Psoas muscle (tissue), 8 donors: ENCODE measurements at places on chromosomes 2 and 18.

DNA sequence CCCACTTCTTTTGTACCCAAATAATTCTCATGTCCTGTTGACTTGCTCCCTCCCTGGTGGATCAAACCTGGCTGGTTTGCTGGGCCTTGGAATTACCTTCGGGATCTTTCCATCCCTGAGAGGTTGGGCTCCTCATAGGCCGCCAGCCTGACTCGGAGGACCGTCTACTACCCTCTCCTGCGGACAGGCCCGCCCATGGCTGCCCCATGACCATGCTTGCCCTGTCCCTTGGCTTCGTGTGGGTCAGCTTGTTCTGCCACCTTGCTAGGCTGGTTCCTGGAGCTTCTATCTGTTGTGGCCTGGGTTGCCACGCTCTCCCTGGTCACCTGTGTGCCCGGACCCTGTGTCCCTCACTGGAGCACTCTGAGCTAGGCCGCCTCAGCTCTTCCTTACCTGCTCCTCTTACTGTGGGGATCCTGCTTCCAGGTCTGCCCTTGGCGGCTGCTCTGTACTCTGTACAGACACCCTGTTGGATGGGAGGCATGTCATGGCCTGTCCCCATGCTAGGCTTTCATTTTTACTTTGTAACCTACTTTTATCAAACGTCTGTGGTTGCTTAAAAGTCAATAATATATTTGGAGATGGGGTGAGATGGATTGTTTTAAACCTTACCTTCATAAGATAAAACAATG is 29.7 kb upstream of the FHL2 start:
- H3K27me3 ChIP-seq = no peaks in the 10 kb centered on the region
- peaks cover 14% of the 10 kb centered on the region for H3K4me1 ChIP-seq
- DNase-seq = no peak
- no peak overlapping the region for H3K27ac ChIP-seq
- H3K36me3 ChIP-seq = no peaks in the 10 kb centered on the region

GRCh38 chr2:181851726-181852125 is 39.8 kb upstream of the ITPRID2 start:
- no peak overlapping the region for H3K4me3 ChIP-seq
- no peak overlapping the region for H3K27ac ChIP-seq
- no peak for DNase-seq
- H3K4me1 ChIP-seq = no peaks in the 10 kb centered on the region
- H3K27me3 ChIP-seq = no peaks in the 10 kb centered on the region

DNA sequence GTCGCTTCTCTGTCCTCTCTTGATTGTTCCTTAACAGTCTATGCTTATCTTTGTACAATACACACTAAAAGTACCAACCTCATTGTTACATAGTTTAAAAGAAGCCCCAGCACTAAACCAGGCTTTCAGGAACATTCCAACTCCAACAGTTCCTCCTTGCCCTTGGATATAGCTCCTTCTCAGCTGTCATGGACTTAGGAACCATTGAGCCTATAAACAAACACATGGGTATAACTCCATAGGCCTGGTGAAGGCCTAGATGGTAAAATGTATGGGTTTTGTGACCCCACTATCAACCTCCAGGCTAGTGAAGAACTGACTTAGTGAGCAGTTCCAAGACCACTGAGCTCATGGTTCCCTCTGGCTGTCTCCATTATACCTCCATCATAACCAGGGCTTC is 74.8 kb upstream of the SLC39A10 start:
- no peaks in the 10 kb centered on the region for H3K27me3 ChIP-seq
- no peak for DNase-seq
- H3K36me3 ChIP-seq = no peaks in the 10 kb centered on the region
- H3K4me1 ChIP-seq = no peaks in the 10 kb centered on the region
- no peak overlapping the region for H3K27ac ChIP-seq
- no peak overlapping the region for H3K4me3 ChIP-seq

GRCh38 chr2:15299904-15300520 is 261.1 kb downstream of the NBAS start:
- no peak overlapping the region for H3K4me3 ChIP-seq
- no peaks in the 10 kb centered on the region for H3K27me3 ChIP-seq
- H3K4me1 ChIP-seq = no peaks in the 10 kb centered on the region
- DNase-seq = no peak
- H3K36me3 ChIP-seq = peaks cover under 1% of the 10 kb centered on the region
- H3K27ac ChIP-seq = no peak overlapping the region

- no peak for DNase-seq
- H3K36me3 ChIP-seq = no peaks in the 10 kb centered on the region
- peaks cover 2% of the 10 kb centered on the region for H3K27me3 ChIP-seq
- H3K27ac ChIP-seq = no peak overlapping the region
- no peaks in the 10 kb centered on the region for H3K4me1 ChIP-seq
These were observed 16.7 kb downstream of the COLEC11 start for GRCh38 chr2:3611589-3611988.

DNA sequence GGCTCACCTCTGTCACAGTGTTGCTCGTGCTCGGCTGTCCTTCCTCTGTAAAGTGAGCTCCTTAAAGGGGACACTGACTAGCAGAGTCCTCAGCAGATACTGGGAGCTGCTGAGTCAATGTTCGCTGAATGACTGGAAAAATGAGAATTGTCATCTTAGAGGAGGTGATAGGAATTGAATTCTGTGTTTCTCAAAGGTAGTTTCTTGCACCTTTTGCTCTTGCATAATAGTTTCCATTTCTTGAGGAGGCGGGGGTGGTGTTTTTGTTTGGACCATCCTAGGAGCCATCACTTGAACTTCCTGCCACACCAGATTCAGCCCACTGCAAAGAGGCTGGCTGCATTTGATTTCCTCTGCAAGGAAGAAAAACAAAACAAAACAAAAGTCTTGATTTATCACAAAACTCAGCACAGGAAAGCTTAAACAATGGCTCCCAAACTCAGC is 11.4 kb upstream of the RFX8 start:
- H3K4me3 ChIP-seq = no peak overlapping the region
- H3K27ac ChIP-seq = no peak overlapping the region
- H3K27me3 ChIP-seq = no peaks in the 10 kb centered on the region
- no peaks in the 10 kb centered on the region for H3K36me3 ChIP-seq
- H3K4me1 ChIP-seq = no peaks in the 10 kb centered on the region

DNA sequence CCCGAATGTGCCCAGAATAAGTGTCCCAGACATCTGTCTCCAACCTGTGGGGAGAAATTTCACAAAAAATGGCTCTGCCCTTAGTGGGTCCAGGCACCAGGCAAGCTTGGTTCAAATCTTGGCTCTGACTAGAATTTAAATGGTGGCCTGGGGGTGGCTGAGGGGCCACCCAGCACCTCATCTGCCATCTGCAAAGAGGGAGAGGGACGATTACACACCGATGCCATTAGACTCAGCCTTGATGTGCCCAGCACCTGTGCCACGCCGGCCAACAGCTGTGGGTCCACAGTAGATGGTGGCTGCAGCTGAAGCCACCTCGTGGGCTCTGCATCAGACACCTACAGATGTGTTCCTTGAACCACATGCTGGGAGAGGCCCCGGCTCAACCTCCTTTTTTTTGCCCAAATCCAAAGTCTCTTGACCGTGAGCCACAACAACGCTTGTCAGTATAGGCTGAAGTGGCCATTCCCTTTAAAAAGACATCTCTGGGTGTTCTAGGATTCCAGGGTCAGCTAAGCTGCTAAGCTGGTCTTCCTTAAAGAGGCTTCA is 222.0 kb upstream of the RAB6C start:
- H3K36me3 ChIP-seq = no peaks in the 10 kb centered on the region
- H3K4me1 ChIP-seq = peaks cover 6% of the 10 kb centered on the region
- no peak overlapping the region for H3K4me3 ChIP-seq
- DNase-seq = no peak
- H3K27ac ChIP-seq = no peak overlapping the region
- H3K27me3 ChIP-seq = peaks cover 6% of the 10 kb centered on the region
